T-helper 1 cell (primary cell): ENCODE measurements at places on chromosomes 6 and 20.

DNA sequence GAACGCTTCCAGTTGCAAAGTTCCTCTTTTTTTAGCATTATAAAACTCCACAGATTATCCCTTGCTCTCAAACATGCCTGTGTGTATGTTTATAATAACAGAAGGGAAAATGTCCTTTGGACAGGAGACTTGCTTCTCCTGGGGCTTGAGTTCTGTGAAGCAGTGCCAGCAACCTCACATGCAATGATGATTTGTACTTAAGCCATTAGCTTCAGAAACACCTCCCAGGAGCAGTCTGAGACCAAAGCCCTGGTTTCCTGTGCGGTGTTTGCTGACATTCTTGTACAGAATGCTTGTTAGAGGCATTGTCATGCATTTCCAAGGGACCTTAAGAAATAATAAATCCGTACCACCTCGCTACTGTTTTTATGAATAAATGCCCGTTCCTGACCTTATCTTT is 752.8 kb downstream of the CBLN4 start:
- no peak for DNase-seq

GRCh38 chr20:63007646-63008488 is 1.1 kb upstream of the BHLHE23 start:
- no peak for DNase-seq

DNA sequence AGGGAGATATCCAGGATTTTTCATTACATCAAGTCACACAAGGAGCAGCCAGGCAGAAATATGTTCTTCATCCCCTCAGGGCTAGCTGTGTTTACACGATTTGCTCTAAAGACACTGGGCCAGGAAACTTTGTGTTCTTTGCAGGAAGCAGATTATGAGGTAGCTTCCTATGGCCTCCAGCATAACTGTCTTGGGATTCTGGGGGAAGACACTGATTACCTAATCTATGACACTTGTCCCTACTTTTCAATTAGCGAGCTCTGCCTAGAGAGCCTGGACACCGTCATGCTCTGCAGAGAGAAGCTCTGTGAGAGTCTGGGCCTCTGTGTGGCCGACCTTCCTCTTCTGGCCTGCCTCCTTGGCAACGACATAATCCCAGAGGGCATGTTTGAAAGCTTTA is 11.2 kb downstream of the FAM120B start:
- DNase-seq = no peak

- DNase-seq = no peak
Measured at GRCh38 chr20:14855171-14855570, 517.8 kb upstream of the FLRT3 start.

DNA sequence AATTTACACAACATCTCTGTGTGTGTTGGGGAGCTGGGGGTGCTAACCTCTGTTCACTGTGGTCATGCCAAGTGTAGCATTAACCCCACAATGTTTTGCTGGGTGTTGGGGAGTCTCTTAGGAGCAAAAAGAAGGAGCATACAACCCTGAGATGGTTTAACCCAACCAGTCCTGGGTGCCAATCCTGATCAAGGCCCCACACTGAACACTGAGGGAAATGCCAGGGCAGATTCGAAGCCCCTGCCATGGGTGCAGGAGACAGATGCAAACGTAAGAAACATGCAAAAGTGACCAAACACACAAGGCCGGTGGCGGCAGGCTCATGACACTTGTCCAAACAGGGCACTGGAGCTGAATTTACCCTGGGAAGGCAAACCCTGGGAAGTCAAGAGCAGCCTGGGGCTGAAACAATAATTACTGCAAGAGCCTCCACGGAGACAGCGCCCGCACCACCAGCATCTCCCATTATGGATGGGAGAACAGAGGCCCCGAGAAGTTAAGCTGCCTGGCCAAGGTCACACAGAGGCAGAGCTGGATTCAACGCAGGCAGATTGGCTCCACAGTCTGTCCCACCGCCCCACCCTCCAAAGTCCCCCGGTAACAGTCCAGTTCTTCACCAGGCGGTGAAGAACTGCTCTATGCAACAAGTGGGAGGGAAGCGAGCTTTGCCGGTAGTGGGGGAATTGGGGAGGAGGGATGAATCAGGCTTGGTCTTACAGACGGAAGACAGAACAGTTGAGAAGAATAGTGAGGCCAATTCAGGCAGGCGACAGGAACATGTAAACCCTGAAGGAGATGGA is 8.5 kb downstream of the ACSS1 start:
- DNase-seq = no peak

DNA sequence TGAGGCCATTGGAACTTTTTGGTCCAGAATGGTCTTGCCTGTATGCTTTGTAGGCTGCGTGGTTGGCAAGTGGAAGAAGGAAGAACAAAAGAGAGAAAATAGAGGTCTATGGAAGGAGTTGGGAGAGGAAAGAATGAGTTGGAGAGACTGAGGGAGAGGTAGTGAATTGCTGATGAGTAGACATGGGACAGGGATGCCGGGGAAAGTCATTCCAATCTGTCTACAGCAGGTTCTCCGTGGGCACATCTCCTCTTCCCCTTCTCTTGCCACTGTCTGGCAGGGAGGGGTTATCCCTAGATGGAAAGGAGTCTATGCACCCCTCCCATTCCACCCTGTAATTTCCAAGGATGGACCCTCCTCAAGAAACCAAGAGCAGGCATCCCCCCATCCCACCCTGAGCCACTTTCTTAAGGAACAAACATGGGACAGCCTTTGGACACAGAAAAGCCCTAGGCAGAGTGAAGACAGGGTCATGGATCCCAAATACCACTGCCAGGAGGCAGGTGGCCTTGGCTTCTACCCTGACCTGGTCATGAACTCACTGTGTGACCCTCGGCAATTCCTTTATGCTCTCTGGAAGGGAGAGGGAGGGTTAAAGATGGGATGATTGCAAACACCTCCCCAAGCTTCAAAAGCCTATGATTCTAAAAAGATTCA is 196.9 kb downstream of the LRFN2 start:
- no peak for DNase-seq

DNA sequence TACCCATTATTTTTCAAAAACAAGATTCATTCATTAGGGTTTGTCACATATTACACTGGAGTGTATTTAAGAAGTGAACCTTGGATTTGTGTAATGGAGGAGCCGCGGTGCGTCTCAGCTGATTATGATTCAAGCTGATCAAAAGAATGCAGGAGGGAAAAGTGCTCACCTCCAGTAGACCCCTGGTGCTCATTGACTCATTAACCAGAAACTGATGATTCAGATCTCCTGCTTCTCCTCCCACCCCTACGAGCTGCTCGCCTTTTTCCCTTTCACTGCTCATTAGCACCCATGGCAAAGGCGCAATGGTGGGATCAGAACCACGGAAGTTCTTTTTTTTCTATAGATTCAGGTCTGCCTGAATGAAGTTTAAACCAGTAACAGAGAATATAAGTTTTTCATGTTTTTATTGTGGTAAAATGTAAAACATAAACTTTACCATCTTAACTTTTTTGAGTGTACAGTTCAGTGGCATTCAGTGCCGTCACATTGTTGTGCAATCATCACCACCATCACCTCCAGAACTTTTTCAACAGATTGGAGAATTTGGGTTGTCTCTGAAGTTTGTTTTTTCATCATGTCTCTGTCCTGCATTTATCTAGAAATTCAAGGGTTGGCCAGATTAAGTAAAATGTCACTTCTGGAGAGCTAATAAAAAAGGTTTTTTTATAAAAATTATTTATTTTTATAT is 101.6 kb downstream of the LINC00237 start:
- DNase-seq = no peak

GRCh38 chr6:54255886-54256285 is 52.4 kb upstream of the TINAG start:
- no peak for DNase-seq

- DNase-seq = peak; percentile 34
Measured at GRCh38 chr6:82270881-82271635, 23.5 kb upstream of the IBTK start.

GRCh38 chr6:16523606-16524379 is 237.5 kb downstream of the ATXN1 start:
- DNase-seq = no peak

DNA sequence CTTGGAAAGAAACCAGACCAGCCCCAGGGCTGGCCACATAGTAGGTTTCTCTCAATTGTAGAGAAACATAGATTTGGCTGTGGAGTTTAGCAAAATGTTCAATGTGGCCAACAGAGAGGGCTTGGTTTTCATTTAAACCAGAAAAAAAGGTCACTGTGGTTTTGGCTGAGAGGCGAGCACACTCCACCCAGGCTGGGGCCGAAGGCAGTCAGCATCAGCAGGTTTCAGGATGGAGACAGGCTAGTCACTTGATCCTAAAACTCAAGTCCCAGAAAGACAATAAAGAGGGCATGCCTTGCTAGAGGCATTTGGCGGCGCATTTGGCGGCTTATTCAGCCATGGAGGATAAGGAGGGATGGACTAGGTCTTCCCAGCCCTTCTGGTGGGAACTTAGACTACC is 73.1 kb downstream of the PRND start:
- no peak for DNase-seq

DNA sequence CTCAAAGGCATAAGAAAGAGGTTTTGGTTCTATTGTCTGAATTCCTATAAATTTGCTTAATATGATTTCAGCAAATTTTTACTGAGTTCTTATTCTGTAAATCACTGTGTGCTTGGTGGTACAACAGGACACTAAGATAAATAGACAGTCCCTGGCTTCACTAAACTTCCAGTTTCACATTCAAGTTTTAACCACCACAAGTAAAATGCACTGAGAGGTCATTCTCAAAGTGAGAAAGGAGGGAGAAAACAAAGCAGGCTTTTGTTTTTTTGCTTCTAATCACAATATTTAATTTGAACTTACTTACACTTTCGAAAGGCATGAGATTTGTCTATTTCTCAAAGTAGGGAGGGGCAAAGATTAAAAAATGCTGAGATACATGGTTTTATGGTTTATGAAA is 445.7 kb downstream of the CDC5L start:
- no peak for DNase-seq

DNA sequence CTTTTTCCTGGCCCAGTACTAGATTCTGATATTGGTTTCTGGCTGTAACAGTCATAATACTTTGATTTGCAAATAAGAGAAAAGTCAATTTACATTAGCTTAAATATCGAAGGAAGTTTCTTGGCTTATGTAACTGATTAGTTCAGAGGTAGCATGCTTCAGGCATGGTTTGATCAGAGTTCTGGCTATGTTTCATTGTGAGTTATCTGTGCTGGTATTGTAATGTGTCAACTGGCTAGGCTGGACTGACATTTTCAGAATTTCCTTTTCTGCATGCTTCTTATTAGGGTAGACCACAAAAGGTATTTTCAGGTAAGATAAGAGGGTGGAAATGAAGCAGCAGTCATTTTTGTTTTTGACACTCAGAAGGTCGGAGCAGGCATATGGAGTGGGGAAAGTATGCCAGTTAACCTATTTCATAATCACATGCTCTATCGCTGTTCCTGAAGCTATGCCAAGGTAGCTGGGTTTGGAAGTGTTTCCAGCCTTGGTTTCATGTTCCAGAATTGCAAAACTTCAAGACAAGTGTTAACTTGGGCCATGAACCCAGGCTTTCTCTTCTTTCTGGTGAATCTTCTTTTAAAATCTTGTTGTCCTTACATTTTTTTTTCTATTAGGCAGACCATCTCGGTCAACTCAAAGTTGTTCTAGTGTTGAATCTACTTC is 244.9 kb downstream of the DHX35 start:
- DNase-seq = no peak

GRCh38 chr6:35769211-35769610 is 7.2 kb upstream of the CLPSL2 start:
- no peak for DNase-seq

DNA sequence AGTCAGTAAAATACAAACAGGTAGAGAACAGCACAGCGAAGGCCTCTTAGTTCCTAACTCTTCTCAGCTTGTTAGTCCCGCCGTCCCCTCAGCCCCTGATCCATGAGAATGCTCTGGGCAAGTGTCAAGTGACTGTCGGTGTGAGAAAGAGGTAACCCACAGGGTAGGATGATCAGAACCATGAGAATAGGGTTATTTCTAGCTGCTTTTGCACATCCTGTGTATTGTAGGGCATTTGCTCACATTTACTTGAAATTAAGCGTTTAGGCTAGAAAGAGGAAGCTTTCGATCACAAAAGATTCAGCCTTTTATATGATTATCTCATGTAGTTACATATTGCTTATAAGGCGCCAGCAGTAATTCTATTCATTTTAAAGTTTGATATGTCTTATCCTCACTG is 103.0 kb upstream of the PDE10A start:
- DNase-seq = no peak

- no peak for DNase-seq
Measured at GRCh38 chr20:53428996-53429395, 164.6 kb downstream of the ZNF217 start.

DNA sequence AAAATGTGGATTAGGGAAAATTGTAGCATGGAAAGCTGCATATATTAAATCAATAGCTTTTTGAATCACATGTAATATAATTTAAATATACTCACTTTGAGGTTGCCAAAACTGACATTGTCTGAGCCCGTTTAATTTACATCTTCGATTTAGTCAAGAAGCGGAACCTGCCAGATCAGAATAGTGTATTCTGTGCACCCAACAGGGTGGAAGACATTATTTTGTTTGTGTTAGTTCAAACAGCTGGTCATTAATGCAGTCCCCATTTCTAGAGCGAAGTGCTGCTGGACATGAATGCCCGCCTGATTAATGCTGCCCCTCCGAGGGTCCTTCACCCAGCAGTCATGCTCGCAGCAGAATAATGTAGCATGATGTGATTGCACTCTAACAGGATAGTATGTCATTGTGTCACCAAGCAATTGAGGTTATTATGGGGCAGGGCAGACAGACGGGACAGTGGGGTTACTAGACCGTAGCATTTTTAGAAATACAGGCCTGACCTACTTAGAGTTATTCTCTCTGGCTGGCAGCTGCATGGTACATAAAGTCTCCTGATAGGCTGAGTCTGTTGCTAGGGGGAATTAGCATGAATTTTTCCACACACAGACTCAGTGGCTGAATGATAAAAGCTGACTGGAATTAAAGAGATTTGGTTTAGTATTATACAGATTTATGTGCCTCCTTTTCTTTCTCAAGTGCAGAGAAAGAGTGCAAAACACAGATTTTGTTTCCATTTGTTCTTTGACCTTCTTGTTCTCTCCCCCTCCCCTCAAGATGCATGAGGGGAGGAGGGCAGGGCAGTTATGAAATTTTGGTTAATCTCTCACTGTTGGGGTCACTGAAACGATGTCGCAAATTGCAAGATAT is 147.1 kb downstream of the PRL start:
- no peak for DNase-seq

DNA sequence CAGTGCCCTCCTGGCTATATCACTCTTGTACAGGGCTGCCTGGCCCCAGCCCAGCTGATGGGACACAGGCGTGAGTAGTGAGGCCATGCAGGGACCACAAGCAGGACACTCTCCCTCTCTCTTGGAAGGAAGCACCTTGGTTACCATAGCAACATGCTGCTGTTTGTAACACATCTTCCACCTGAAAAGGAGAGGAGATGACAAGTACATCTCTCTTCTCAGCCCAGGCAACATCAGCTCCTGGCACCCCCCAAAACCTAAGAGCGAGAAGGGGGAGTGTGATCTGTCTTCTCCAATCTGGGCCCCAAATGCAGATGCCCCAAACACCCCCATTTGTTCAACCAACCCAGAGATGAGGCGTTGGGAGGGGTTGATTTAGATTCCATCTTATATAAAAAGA is 49.9 kb downstream of the KCNB1 start:
- DNase-seq = no peak

DNA sequence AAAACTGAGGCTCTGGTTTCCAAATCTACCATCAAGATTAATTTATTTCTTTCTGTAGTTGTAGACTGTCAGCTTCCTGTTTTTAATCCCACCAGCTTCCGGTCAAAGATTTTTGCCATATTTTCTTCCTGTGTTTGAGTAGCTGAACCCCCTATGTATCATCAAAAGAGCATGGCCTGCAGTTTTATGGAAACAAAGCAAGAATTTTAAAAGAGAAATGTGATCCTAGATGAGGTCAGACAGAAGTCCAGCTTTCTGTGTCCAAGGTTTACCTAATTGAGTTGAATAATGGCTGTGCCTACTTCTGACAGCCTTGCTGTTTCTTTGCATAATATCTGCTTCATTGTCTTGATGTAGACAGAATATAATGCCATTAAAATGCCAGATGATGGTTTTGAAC is 163.7 kb downstream of the CARMIL1 start:
- no peak for DNase-seq
